ENCODE measurements at places on chromosomes 7 and 10.

GRCh38 chr10:7111561-7111960 is 299.3 kb downstream of the SFMBT2 start:
- no peaks in the 10 kb centered on the region for H3K4me1 ChIP-seq
- H3K27ac ChIP-seq = no peak overlapping the region

- DNase-seq = no peak
- H3K4me1 ChIP-seq = no peaks in the 10 kb centered on the region
- no peak overlapping the region for H3K4me3 ChIP-seq
- H3K27ac ChIP-seq = no peak overlapping the region
- H3K36me3 ChIP-seq = no peaks in the 10 kb centered on the region
These were observed 302.2 kb downstream of the BBS9 start for GRCh38 chr7:33431543-33431942.

- no peak overlapping the region for H3K4me3 ChIP-seq
- peak overlapping the region; percentile 74 for H3K27ac ChIP-seq
These were observed 24.6 kb downstream of the VSIR start for GRCh38 chr10:71748671-71749191.

GRCh38 chr7:44621034-44621749 is 14.8 kb downstream of the OGDH start:
- H3K36me3 ChIP-seq = peaks cover 18% of the 10 kb centered on the region
- H3K27me3 ChIP-seq = no peaks in the 10 kb centered on the region
- peak overlapping the region; percentile 72 for H3K27ac ChIP-seq
- no peak overlapping the region for H3K4me3 ChIP-seq

DNA sequence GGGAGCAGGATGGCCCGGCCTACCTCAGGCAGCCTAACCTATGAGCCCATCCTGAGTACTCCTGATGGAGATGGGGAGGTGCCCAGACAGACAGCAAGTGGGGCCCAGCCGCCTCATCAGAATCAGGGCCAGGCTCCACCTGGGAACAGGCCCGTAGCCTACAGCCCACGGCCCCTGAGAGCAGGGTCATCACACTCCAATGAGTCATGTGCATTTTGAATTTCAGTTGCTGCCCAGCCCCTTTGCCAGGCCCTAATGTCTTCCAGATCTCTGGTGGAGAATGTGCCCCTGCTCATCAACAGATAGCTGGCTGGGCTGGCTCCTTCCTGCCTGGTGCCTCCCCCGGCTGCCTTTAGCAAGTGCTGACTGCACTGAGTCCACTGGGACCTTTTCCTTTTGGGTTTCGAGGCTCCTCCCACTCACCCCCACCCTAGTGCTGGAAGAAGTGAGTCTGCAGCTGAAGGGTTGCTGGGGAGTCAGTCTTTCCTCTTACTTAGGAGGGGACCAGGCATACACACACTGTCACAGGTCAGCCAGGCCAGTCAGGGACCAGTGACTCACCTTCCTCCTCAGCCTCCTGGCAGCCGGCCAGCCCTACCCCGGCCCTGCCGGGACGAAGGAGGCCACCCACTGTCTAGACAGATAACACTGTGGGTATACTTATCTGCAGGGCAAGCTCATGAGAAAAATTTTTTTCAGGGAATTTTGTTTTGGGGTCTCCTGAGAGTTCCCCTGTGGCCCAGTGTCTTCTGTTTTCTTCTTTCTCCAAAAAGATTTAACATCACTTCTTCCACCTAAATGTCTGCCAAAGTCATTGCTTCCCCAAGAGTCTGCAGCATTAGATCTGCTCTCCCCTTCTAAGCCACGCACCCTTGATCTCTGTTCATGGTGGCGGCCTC is 9.1 kb upstream of the ASIC3 start:
- peak; percentile 89 for DNase-seq
- peak overlapping the region; percentile 57 for H3K27ac ChIP-seq
- H3K36me3 ChIP-seq = peaks cover 25% of the 10 kb centered on the region
- no peaks in the 10 kb centered on the region for H3K27me3 ChIP-seq

DNA sequence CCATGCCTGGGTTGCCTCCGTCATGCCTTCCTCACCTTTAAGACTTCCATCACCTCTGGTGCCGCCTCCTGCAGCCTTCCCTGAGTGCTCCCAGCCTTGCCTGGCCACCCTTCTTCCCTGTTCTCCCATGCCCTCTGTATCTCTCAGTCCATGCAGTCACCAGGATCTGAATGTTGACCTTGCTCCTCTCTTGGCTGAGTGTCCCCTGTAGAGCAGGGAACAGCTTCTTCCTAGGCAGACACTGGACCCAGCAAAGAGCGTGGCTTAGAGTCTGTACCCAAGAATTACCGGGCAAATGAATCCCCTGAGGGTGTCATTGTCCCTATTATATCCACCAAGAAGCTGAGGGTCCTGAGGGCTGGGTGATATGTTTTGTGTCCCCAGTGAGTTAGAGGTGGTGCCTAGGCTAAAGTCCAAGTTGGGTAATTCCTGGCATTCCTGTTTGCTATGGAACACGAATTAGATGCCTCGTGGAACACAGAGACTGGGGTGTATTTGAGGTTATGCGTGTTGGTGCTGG is 505.6 kb downstream of the RPS24 start:
- H3K27me3 ChIP-seq = no peaks in the 10 kb centered on the region
- H3K4me3 ChIP-seq = no peak overlapping the region
- H3K27ac ChIP-seq = no peak overlapping the region

DNA sequence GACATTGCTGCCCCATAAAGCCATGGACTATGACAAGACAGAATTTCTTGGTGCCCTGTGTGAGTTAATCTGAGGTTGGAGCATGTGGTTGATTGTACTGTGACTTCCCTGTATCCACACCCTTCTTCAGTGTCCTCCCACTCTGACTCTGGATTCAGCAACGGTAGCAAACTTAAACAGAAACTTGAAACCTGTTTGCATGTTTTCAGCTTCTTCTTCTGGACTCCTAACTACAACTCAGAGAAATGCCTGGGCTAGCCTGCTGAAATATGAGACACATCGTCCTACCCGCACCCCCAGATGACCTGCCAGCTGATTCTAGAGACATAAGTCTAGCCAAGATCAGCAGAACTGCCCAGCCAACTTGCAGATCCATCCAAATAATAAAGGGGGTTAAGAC is 78.4 kb downstream of the IPMK start:
- no peaks in the 10 kb centered on the region for H3K27me3 ChIP-seq
- H3K4me3 ChIP-seq = no peak overlapping the region
- H3K27ac ChIP-seq = no peak overlapping the region
- H3K36me3 ChIP-seq = no peaks in the 10 kb centered on the region
- DNase-seq = no peak

- DNase-seq = no peak
- H3K27ac ChIP-seq = no peak overlapping the region
- no peak overlapping the region for H3K4me3 ChIP-seq
- no peaks in the 10 kb centered on the region for H3K36me3 ChIP-seq
These were observed 167.8 kb downstream of the CCDC71L start for GRCh38 chr7:106493041-106493731.

- no peaks in the 10 kb centered on the region for H3K27me3 ChIP-seq
- no peaks in the 10 kb centered on the region for H3K36me3 ChIP-seq
- H3K4me1 ChIP-seq = peaks cover 52% of the 10 kb centered on the region
- no peak for DNase-seq
These were observed 42.9 kb downstream of the MKLN1 start for GRCh38 chr7:131370523-131370968.

GRCh38 chr10:28681291-28681763 is 4.0 kb downstream of the BAMBI start:
- peak overlapping the region; percentile 92 for H3K27ac ChIP-seq
- H3K4me1 ChIP-seq = peaks cover 37% of the 10 kb centered on the region
- H3K4me3 ChIP-seq = peak overlapping the region; percentile 73

DNA sequence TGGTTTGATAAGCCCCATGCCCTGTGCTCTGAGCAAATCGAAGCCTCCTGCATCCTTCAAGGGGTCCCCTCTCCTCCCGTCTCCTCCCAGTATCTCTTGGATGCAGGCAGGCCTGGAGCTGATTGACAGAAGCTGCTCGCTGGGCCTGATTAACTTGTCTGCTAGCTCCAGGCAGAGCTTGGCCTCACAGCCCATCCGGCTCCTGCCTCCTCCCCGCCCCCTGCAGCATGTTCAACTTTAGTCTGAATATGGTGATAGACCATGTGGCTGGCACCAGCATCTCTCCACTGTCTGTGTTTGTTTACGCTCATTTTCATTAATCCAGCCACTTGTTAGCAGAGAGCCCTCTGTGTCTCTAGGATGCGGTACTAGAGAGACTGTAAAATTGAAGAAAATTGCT is 432.2 kb downstream of the DPP6 start:
- DNase-seq = no peak
- H3K4me1 ChIP-seq = no peaks in the 10 kb centered on the region
- no peaks in the 10 kb centered on the region for H3K36me3 ChIP-seq
- no peaks in the 10 kb centered on the region for H3K27me3 ChIP-seq

GRCh38 chr7:143892527-143893300 is 9.3 kb downstream of the TCAF1 start:
- H3K27me3 ChIP-seq = no peaks in the 10 kb centered on the region
- no peak for DNase-seq
- H3K27ac ChIP-seq = no peak overlapping the region
- no peaks in the 10 kb centered on the region for H3K4me1 ChIP-seq

- no peak overlapping the region for H3K4me3 ChIP-seq
- H3K27me3 ChIP-seq = no peaks in the 10 kb centered on the region
These were observed 244.0 kb upstream of the ZWINT start for GRCh38 chr10:56605051-56605450.

GRCh38 chr7:138666385-138666784 is 34.8 kb downstream of the SVOPL start:
- no peak for DNase-seq
- no peaks in the 10 kb centered on the region for H3K27me3 ChIP-seq
- no peak overlapping the region for H3K4me3 ChIP-seq
- no peaks in the 10 kb centered on the region for H3K4me1 ChIP-seq
- no peaks in the 10 kb centered on the region for H3K36me3 ChIP-seq

DNA sequence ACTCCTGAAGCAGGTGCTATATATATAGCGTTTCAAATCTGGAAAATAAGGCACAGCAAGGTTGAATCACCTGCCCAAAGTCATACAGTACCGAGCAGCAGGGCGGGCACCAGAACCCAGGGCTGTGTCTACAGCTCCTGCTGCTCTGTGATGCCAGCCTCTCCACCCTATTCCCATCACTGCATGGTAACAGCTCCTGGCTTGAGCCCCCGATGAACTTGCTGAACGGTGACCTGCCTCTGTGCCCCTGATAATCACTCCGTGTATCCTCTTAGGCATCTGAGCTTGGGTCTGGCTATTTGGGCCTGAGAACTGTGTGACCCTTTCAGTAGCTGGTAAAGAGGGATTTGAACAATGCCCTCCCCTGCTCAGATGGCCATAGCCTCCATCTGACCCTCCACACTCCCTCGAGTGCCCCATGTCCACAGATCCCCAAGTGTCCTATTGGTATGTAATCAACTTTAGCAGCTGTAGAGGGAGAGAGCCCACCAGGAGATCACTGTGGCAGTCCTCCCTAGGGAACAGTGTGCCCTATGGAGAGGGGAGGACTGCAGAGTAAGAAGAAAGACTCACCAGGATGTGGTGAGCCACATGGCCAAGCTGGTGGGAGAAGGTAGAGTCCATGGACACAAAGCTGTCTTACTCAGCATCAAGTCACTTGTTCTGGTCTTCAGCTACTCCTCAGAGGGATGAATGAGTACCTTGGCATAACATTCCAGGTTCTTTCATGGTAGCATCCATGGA is 1.1 kb upstream of the ARHGAP22 start:
- no peaks in the 10 kb centered on the region for H3K36me3 ChIP-seq
- H3K4me1 ChIP-seq = no peaks in the 10 kb centered on the region
- H3K27ac ChIP-seq = peak overlapping the region; percentile 78
- DNase-seq = peak; percentile 42
- no peaks in the 10 kb centered on the region for H3K27me3 ChIP-seq

GRCh38 chr7:75814407-75814947 is 871 bp upstream of the CCL24 start:
- no peaks in the 10 kb centered on the region for H3K36me3 ChIP-seq
- no peaks in the 10 kb centered on the region for H3K4me1 ChIP-seq
- DNase-seq = no peak
- H3K27ac ChIP-seq = no peak overlapping the region
- H3K27me3 ChIP-seq = no peaks in the 10 kb centered on the region
- no peak overlapping the region for H3K4me3 ChIP-seq

DNA sequence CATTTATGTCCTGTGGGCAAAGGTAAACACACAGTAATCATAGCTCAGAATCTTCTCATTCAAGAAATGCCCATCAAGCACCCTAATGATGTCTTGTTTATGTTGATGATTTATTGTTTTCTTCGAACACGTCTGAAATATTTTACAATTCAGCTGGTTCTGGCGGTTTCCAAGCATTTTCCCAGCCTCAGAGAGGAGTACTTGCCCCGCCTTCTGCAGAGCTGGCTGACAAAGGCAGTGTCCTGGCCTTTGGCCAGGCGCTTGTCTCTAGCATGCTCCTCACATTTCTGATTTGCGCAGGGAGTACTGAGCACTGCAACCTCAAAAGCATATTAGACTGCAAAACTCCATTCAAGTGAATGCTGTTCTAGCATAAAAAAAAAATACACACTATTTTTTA is 314.2 kb upstream of the GNAI1 start:
- DNase-seq = no peak
- H3K4me3 ChIP-seq = no peak overlapping the region
- H3K4me1 ChIP-seq = no peaks in the 10 kb centered on the region

DNA sequence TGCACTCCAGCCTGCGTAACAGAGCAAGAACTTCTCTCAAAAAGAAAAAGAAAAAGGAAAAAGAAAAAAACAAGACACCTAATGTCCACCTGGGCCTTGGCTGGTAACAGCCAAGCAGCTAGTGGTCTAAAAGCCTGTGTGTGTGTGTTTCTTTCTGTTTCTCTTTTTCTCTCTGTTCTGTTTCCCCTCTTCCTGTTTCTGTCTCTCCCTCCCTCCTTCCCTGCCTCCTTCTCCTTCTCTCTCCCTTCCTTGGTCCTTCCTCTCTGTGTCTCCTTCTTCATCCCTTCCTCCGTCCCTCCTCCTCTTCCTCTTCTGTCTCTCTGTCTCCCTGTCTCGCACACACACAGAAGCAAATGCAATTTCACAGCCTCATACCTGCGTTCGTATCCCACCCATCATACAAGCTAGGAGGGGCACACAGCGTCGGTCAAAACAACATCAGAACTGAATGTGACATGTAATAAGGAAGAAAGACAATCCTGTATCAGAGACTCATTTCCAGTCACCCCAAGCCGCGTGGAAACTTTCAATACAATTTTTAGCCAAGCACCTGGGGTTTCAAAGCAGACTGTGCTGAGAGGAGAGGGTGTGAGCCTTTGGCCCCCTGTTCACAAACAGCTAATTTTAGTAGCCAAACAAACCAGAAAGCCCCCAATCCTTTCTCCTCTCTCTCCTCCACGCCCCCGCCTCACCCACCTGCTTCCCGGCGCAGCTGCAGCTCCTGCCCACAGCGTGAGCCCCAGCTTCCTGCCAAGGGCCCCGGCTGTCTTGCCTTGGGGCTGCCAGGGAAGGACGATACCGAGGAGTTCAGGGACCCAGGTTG is 50.2 kb upstream of the GNA12 start:
- DNase-seq = no peak
- no peak overlapping the region for H3K4me3 ChIP-seq
- no peaks in the 10 kb centered on the region for H3K36me3 ChIP-seq
- no peaks in the 10 kb centered on the region for H3K4me1 ChIP-seq
- H3K27me3 ChIP-seq = no peaks in the 10 kb centered on the region

DNA sequence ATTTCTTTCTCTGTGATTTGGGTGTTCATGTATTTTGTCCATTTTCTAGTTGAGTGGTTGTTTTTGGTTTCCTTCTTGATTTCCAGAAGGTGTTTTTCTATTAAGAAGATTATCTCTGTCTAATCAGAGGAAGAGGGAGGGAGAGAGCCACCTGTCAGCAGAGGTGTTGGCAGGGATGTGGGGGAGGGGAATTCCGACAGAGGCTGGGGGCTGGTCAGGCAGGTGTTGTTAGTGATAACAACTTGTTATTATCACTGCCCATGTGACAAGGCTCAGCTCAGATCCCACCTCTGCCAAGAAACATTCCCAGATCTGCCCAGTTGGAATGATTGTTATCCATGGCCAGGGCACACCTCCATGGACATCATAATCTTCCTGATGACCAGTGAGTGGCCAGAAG is 293.4 kb downstream of the GFRA1 start:
- H3K36me3 ChIP-seq = no peaks in the 10 kb centered on the region
- no peak overlapping the region for H3K4me3 ChIP-seq
- H3K4me1 ChIP-seq = no peaks in the 10 kb centered on the region
- DNase-seq = no peak
- H3K27ac ChIP-seq = no peak overlapping the region
